ENCODE measurements at places on chromosomes 12 and 14. TPM values are rescaled to one million over a fixed set of nuclear protein-coding genes. Genes with fewer than 3 reads are reported as not detected.

The GPR84 gene
- total RNA-seq = not detected

The KLHL33 gene
- total RNA-seq = 0.18 TPM

The TMTC2 gene
- total RNA-seq = 49.8 TPM

The CD69 gene
- total RNA-seq = not detected

The TSPAN8 gene
- total RNA-seq = 0.43 TPM

The KRT3 gene
- total RNA-seq = not detected

The IFI27 gene
- total RNA-seq = 16.4 TPM
